ENCODE measurements at places on chromosomes 3 and 15.

DNA sequence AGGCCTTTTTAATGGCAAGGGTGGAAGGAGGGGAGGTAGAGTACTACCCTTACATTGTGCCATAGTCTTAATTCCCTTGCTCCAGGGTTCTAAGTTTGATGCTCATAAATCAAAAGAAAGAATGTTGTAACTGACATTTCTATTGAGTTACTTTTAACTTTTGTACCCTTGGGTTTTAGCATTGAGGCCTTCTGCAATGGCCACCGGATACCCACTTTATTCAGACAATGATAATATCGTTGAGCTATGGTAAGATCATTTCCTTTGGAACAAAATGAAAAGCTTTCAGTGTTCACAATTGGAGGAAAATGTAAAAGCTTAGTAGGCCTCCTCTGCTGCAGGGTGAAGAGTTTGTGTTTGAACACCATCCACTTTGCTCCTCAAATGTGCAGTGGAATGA is 16.8 kb downstream of the CGNL1 start:
- no peak for DNase-seq

- no peak for DNase-seq
Observed at GRCh38 chr15:78343276-78344060, 3.3 kb downstream of the CRABP1 start.

DNA sequence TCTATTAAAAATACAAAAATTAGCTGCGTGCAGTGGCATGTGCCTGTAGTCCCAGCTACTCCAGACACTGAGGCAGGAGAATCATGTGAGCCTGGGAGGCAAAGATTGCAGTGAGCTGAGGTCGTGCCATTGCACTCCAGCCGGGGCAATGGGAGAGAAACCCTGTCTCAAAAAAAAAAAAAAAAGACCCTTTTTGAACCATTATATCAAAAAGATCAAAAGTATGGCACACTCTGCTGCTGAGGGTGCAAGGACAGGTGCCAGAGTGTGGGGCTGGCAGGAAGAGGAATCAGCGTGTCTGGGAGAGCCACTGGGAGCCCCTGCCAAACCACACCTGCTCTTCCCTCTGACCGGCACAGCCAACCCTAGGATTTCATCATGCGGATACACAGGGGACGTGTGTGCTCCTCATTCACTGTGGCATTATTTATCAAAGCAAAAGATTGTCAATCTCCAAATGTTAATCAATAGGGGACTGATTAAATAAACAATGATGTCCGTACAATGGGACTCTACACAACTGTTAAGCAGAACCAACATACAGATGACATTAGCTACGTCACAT is 147.3 kb upstream of the TLE3 start:
- DNase-seq = no peak

DNA sequence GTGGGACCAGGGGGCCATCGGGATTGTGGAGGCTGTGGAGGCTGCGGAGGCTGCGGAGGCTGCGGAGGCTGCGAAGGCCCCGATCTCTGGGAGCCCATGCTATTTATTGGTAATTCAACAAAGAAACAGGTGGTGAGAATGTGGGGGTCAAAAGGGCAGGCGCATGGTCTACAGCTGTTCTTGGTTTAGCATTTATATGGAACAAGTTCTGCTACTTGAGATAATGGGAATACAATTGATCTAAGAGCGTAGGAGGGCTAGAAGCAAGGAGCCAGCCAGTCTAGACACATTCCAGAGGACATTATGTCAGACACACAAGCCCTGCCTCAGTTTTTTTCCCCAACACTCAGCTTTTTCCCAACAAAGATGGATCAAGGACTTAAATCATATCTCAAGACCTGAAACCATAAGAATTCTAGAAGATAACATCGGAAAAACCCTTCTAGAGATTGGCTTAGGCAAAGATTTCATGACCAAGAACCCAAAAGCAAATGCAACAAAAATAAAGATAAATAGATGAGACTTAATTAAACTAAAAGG is 20.1 kb downstream of the C3orf80 start:
- no peak for DNase-seq

DNA sequence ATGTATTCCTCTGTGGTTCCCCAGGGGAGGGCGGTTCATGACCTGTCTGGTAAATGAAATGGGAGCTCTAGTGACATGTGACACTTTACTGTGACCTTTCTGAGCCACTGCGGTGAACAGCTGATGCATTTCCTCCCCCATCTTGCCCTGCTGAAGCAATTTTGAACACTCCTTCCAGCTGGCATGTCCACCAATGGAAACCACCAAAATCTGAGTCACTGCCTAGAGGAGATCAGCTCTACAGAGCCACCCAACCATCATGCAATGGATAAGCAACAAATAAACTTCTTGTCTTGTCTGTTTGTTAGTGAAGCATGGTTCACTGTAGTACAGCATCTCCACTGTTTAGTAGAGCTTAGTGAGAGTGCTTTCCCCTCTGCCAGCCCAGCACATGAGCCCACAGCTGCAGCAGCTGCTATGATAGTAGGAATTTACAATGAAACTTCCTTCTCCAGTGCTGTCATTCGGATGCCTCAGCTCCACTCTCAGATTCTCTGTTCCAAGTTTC is 479.4 kb downstream of the NTRK3 start:
- DNase-seq = no peak

Data from NCI-H510A (cell line).